ENCODE measurements at places on chromosomes 13 and 19.

DNA sequence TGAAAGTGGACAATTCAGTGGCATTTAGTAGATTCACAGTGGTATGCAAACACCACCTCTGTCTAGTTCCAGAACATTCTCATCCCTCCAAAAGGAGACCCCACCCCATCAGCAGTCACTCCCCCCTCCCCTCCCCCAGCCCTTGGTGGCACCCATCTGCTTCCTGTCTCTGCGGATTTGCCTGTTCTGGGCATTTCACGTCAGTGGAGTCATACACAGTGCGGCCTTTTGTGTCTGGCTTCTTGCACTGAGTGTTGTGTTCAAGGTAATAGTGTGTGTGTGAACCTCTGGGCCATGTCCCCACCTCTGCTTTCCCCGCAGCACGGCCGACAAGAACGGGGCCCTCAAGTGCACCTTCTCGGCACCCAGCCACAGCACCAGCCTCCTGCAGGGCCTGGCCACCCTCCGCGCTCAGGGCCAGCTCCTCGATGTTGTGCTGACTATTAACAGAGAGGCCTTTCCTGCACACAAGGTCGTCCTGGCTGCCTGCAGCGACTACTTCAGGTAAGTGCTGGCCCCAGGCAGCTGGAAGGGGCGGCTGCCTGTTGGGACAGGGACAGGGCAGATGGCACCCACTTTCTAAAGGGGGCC lies 19.4 kb upstream of the CRTC1 start:
- no peak for DNase-seq
- no peak overlapping the region for H3K27ac ChIP-seq
- H3K27me3 ChIP-seq: no peaks in the 10 kb centered on the region
- no peaks in the 10 kb centered on the region for H3K4me1 ChIP-seq

DNA sequence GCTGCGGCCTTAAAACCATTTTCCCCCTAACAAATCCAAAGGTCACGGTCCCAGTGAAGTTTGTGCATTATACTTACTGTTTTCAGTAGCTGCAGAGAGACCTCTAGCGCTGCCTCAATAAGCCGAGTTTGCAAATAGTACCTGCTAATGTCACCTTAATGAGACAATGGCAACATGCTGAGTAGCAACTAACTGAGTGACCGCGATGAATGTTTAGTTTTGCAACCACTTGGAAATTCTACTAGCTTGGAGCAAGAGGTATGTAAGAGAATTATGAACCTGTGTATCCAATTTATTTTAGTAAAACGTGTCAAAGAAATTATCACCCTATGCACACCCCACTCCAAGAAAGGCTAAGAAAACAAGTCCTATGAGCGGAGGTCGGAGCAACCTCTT lies 1.2 kb downstream of the KPNA3 start:
- peak overlapping the region; percentile 88 for H3K4me3 ChIP-seq
- no peak for DNase-seq
- no peaks in the 10 kb centered on the region for H3K27me3 ChIP-seq
- H3K4me1 ChIP-seq: no peaks in the 10 kb centered on the region
- no peaks in the 10 kb centered on the region for H3K36me3 ChIP-seq

GRCh38 chr19:17248011-17248776 lies 2.5 kb upstream of the NR2F6 start:
- no peaks in the 10 kb centered on the region for H3K36me3 ChIP-seq
- H3K27me3 ChIP-seq: no peaks in the 10 kb centered on the region
- H3K27ac ChIP-seq: no peak overlapping the region
- H3K4me3 ChIP-seq: no peak overlapping the region
- peaks cover 10% of the 10 kb centered on the region for H3K4me1 ChIP-seq
- no peak for DNase-seq

- H3K4me1 ChIP-seq: no peaks in the 10 kb centered on the region
- peak; percentile 99 for DNase-seq
- H3K27ac ChIP-seq: no peak overlapping the region
- H3K36me3 ChIP-seq: no peaks in the 10 kb centered on the region
- H3K27me3 ChIP-seq: no peaks in the 10 kb centered on the region
Observed at GRCh38 chr19:35702223-35703012, 1.9 kb upstream of the ZBTB32 start.

DNA sequence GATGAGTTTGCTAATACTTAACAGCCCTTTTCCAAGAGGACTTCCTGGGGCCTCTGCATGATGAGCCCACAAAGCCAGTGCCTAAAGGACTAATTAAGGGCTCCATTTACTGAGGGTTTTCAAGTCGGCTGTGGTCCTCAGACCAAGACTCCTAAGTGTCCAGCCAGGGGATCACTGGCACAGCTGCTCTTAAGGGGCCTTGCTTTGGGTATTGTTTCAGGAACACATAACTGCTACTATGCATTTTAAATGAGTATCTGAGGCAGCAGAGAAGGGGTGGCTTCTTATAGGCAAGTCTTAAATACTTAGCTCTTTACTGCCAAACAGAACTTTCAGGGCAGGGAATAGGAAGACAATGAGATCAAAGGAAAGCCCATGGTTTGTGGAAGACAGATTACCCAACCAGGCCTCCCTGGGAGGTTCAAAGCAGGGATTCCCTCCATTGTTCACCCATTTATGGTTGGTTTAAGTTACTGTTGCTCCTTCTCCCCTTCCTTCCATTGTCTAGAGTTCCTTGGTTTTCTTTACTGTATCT lies 61.9 kb downstream of the TNFRSF19 start:
- no peak overlapping the region for H3K4me3 ChIP-seq
- no peak overlapping the region for H3K27ac ChIP-seq
- no peaks in the 10 kb centered on the region for H3K27me3 ChIP-seq
- peaks cover 6% of the 10 kb centered on the region for H3K4me1 ChIP-seq
